H4 (cell line): ENCODE measurements at places on chromosomes 7 and 10. TPM values are rescaled to one million over a fixed set of nuclear protein-coding genes. Genes with fewer than 3 reads are reported as not detected.

GRCh38 chr7:46321556-46322205 is 400.6 kb upstream of the IGFBP3 start:
- DNase-seq = peak; percentile 58

- DNase-seq = no peak
Observed at GRCh38 chr10:131266936-131267813, 44.3 kb downstream of the TCERG1L start.

GRCh38 chr10:5775685-5776084 is 37.5 kb downstream of the GDI2 start:
- DNase-seq = no peak

- peak; percentile 55 for DNase-seq
Observed at GRCh38 chr7:157136372-157136771, 2.4 kb upstream of the UBE3C start.

The RFC2 gene
- 80.6 and 97.3 TPM in 2 replicates for total RNA-seq

The PNLIPRP3 gene
- not detected in 2 replicates for total RNA-seq

The AUTS2 gene
- total RNA-seq = 4.1 and 4.7 TPM in 2 replicates

The SLC26A5 gene
- total RNA-seq = not detected in 2 replicates

The NOC3L gene
- total RNA-seq = 33.3 and 37.1 TPM in 2 replicates
